ENCODE measurements at places on chromosomes 4 and X. TPM values are rescaled to one million over a fixed set of nuclear protein-coding genes. Genes with fewer than 3 reads are reported as not detected.

DNA sequence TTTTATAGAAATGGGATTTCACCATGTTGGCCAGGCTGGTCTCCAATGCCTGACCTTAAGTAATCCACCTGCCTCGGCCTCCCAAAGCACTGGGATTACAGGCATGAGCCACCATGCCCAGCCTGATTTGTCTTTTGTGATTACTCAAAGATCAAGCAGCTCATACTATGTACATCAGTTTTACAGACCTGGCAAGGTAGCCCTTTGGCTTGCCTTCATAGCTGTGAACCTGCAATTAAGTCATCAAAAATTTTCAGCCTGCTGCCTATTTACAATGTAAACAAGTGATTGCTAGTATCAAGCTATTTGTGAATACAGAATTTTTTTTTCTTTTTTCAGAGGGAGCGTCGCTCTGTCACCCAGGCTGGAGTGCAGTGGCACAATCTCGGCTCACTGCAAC is 46.2 kb downstream of the GSX2 start:
- no peak for DNase-seq
- no peak overlapping the region for H3K4me3 ChIP-seq
- H3K36me3 ChIP-seq, result no peaks in the 10 kb centered on the region
- peaks cover 18% of the 10 kb centered on the region for H3K4me1 ChIP-seq
- no peaks in the 10 kb centered on the region for H3K27me3 ChIP-seq
- H3K27ac ChIP-seq, result no peak overlapping the region

DNA sequence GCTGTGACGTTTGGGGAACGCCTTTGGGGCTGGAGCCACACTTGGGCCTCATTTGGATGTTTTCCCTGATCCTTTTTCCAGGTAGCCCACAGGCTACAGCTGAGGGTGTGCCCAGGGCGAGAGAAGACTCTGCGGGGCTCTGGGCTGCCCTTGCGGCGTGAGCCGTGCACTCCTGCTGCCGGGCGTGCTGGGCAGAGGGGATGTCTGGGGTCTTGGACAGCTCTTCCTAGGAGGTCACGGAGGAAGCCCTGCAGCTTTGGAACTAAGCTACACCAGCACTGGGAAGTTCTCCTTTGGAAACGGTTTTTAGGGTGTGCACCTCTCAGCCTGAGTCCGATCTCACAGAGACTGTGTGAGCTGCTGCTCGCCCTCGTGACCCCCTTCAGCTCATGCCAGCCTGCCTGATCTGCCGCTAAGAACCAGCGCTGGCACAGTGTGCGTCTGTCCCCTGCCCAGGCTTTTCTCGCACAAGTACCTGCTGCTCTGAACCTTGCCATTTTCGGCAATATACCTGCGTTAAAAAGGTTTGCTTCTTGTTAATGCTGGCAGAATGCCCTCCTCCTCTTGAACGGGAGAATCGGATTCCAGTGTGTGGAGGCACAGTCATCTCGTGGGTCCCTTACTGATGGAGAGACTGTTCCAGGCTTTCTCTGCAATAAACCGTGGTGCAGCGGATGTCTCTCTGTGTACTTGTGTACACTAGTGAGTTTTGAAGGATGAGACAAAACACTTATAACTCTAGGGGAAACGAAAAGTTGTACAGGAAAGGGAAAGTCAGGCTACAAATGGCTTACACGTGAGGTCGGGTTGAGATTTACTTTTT is 14.3 kb downstream of the MSANTD1 start:
- no peak overlapping the region for H3K27ac ChIP-seq
- no peaks in the 10 kb centered on the region for H3K36me3 ChIP-seq
- DNase-seq, result no peak

DNA sequence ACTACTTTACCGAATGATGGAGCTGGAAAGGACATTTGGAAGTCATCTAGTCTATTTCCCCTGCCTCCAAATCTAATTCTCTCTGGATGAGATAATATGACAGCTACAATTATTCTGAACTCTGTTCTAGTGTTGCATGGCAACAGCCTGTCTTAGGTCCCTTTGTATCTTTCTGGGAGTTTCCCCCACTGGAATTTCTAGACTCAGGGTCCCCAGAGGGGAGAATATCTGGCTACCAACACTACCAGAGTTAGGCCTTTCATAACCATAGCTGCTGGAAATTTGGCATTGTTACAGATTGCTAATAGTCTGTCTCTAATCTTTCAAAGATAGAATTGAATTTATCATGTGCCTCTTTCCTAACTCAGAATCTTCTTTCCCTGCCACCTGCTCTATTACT is 4.5 kb downstream of the MSN start:
- H3K27ac ChIP-seq, result peak overlapping the region; percentile 92
- no peak for DNase-seq
- H3K4me1 ChIP-seq, result peaks cover 72% of the 10 kb centered on the region
- peaks cover 44% of the 10 kb centered on the region for H3K36me3 ChIP-seq

DNA sequence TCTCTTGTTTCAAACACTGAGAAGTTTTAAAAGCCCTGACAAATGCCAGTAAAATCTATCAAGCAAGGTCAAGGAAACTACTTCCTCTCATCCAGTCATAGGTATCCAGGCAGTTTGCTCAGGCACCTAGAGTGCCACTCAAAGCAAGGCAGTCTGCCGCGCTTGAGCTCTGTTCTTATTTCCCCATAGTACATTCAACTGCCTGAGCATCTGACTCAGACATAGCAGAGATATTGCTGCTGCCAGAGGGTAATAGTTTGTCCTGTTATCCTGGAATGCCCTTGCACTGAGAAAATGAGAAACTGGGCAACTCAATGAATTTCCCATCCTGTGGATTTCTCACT is 16.1 kb upstream of the ATP8A1 start:
- H3K4me3 ChIP-seq, result peak overlapping the region; percentile 93
- H3K36me3 ChIP-seq, result peaks cover 5% of the 10 kb centered on the region
- peaks cover 65% of the 10 kb centered on the region for H3K4me1 ChIP-seq
- H3K27me3 ChIP-seq, result no peaks in the 10 kb centered on the region

- peak overlapping the region; percentile 84 for H3K27ac ChIP-seq
- H3K27me3 ChIP-seq, result no peaks in the 10 kb centered on the region
- H3K4me3 ChIP-seq, result no peak overlapping the region
These were observed 13.2 kb downstream of the CLNK start for GRCh38 chr4:10671366-10671765.

DNA sequence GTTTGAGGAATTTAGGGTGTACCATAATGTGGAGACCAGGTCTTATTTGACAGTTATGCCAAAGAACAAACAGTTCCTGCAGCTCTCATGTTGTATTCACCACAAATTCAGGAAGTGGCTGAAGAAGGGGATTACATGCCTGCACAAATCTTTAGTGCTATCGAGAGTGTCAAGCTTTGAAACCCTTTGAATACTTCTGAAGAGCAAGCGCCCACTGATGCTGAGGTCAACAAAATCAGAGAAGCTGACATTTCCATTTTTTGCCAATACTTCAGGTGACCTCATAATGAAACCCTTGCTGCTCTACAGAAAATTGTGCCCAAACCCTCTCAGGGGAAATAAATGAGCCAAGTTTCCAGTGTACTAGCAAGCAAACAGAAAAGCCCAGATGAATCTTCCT is 28.4 kb downstream of the PAK3 start:
- H3K4me1 ChIP-seq, result peaks cover 15% of the 10 kb centered on the region
- peaks cover 33% of the 10 kb centered on the region for H3K27me3 ChIP-seq
- H3K27ac ChIP-seq, result peak overlapping the region; percentile 86
- no peak overlapping the region for H3K4me3 ChIP-seq

GRCh38 chr4:166662266-166662843 is 571.9 kb downstream of the SPOCK3 start:
- no peak overlapping the region for H3K27ac ChIP-seq
- H3K4me3 ChIP-seq, result no peak overlapping the region
- H3K36me3 ChIP-seq, result no peaks in the 10 kb centered on the region
- H3K4me1 ChIP-seq, result no peaks in the 10 kb centered on the region
- H3K27me3 ChIP-seq, result no peaks in the 10 kb centered on the region

MID1 gene
- 1.1 TPM for total RNA-seq

TLL1 gene
- not detected for total RNA-seq

CSAG2 gene
- total RNA-seq, result not detected
